ENCODE measurements at places on chromosomes 3 and 15.
A peak's percentile ranks its signal among the peaks of the same experiment; 100 is the strongest.

GRCh38 chr3:179895330-179895729 is 141.4 kb downstream of the PEX5L start:
- no peak for DNase-seq

GRCh38 chr3:196162679-196163078 is 48.5 kb downstream of the ZDHHC19 start:
- no peak for DNase-seq

- DNase-seq: no peak
Observed at GRCh38 chr3:194994551-194994981, 276.4 kb downstream of the XXYLT1 start.

GRCh38 chr15:69149163-69149562 is 11.3 kb upstream of the GLCE start:
- DNase-seq: no peak

DNA sequence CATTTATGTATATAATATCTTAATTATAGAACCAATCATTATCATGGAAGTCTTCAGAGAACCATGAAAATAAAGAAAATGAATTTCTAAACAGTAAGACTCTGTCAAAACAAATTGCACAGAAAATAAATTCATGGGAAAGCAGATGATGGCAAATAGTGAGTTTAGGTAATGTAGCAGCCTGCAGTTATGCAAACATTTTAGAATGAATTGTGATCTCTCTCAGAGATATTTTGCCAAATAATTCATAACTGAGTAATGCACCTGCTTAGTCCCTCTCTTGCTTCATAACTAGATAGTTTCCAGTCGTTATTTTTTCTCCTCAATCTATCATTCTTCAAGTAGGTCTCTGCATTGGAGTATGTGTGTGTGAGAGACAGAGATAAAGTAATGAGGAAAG is 492.7 kb upstream of the THBS1 start:
- peak; percentile 20 for DNase-seq

DNA sequence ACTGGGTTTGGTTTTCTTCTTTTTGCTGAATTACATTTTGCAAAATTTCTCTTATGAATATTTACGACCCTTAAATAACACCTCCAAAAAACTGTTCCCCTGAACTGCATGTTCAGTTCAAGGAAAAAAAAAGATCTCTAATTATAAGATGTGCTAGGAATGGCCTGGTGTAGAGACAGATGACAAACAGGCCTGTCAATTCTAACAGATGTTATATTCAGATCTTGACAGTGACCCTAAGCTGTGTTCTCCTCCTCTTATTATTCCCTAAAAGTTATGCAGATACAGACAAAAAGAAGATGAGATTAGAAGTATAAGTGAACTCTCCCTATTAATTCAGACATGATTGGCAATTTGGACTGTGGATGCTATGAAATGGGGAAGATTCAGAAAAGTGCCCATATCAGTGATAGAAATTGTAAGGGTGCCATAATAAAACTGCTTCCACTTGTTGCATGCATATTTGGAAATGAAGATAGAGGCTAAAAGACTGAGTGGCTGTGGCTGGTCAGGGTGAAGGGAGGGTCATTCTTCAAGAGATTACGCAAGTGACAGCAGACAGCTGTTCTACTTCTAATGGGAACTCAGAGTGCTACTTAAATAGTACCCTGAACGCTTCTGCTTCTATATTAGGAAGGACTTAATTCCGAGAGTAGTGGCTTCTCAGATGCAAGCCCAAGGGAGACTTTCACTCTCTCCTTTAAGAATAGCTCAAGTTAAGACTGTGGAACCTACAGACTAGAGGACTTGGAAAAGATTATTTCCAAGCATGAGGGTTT is 75.5 kb downstream of the ADAMTS9 start:
- DNase-seq: peak; percentile 2

- DNase-seq: no peak
Observed at GRCh38 chr3:96294143-96294542, 520.3 kb upstream of the EPHA6 start.

DNA sequence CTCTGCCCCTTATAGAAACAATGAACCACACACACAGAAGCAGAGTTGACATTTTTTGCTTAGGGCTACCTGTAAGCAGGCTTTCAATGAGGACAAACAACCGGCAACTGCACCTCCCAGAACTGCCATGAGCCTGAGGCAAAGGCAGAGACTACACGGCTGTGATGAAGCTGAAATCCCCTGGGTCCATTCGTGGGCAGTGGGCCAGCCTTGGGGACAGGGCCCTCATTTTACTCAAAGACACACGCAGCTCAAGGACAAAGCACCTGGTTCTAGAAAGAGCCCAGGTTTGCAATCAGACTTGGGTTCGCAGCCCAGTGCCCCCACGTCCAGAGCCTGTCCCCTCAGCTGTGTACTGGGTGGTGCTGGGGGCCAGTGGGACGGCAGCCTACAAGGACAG is 17.9 kb downstream of the FAM174B start:
- DNase-seq: no peak

- DNase-seq: no peak
Observed at GRCh38 chr3:61975199-61975598, 398.2 kb downstream of the FEZF2 start.

DNA sequence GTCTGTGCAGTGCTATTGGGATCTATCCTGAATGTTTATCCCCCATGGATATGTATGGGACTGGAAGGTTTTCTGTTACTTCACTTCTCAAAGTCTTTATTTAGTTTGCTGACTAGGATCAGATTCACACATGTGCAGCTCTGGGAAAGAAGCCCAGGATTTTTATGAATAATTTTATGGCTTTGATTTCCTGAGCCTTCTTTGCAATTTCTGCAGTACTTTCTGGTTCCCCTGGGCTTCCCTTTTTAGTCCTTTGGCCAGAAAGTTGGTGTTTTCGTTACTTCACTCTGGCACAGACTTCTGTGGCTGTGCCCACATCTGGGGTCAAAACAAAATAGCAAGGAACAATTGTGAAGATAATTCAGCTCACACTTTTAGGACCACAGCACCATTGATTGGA is 721.0 kb downstream of the OTOL1 start:
- no peak for DNase-seq

GRCh38 chr15:59439576-59439975 is 1.6 kb downstream of the FAM81A start:
- DNase-seq: no peak

GRCh38 chr15:101176625-101177024 is 75.2 kb downstream of the CHSY1 start:
- peak; percentile 78 for DNase-seq

GRCh38 chr15:23565395-23566070 is at the start of gene MKRN3:
Gene MKRN3, plus strand, starts transcription at chr15:23565674. Its CDS starts 109 bp downstream, at chr15:23565783.
- DNase-seq: no peak

DNA sequence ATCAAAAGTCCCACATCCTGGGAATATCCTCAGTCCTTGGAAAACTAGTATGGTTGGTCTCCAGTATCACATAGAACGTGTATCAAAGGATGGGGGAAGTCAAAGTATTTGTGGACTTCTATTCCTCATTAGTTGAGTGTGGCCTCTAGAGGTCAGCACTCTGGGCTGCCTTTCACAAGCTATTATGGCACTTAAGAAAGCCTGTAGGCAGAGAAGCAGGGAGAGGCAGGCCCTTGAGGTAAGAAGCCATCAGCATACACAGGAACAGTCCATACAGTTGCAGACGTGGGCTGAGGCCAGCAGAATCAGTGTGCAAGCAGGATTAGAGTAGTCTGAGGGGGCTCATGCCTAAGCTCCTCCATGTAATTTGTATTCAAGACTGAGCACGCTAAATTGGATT is 341.7 kb downstream of the CLSTN2 start:
- no peak for DNase-seq

DNA sequence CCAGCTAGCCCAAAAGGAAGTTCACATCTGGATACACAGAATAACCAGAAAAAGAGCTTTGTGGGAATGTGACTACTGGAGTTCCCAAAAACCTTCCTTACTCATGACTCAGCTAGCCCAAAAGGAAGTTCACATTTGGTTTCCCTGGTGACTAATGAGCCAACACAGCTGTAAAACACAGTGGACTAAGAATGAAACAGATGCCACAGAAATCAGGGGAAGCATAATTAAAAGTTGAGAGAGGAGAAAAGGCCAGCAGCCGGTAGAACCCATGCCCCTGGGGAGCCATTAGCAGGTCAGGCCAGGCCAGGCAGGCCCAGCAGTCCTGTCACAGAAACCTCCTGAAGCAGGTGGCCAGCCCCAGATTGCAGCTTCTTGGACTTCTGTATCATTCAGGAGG is 130.3 kb downstream of the GHSR start:
- DNase-seq: peak; percentile 73

DNA sequence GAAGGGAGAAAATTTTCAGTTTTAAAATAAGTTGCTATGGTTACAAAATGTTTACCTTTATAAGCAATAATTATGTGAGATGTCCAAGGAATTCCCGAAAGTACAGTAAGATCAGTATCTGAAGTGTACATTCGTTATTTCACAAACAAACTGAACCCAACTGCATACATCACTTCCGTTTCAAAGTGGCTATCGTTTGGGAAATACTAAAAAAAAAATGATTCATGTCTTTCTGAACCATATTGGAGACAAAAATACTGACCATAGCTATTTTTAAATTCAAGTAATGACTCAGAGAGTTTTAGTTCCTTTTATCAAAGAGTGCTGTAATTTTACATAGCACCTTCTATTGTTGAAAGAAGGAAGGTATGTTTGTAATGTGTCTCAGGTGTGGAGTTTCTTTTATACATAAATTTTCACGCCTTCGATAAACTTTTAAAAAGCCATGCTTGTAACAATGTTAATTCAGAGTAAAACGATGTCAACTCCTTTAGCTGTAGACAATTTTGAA is 8.0 kb upstream of the ANKRD28 start:
- DNase-seq: peak; percentile 61

DNA sequence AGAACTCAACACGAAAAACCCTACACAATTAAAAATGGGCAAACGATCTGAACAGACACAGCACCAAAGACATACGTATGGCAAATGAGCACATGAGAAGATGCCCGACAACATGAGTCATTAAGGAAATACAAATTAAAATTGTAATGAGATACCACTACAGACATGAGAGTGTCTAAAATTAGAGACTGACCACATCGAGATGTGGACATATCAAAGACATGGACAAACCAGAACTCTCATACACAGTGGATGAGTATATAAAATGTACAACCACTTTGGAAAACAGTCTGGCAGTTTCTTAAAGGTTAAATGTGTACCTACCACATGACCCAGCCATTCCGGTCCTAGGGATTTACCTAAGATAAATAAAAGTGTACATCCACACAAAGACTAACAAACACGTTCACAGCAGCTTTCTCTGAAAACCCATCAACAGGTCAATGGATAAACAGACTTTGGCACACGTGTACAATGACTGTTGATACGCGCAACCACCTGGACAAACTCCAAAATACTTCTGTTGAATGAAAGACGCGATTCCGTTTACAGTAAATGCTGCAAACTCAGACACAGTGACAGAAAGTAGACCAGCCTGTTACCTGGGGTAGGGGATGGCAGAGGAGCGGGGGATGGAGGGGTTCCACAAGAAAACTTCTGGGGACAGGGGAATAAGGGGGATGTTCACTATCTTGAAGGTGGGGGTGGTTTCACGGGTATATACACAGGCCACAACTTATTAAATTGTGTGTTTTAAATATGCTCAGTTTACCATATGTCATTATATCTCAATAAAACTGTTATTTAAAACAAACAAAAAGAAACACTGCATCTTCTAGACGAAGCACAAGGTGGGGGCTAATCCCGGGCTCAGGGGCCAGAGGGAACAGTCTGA is 2.1 kb downstream of the TNK2 start:
- no peak for DNase-seq

DNA sequence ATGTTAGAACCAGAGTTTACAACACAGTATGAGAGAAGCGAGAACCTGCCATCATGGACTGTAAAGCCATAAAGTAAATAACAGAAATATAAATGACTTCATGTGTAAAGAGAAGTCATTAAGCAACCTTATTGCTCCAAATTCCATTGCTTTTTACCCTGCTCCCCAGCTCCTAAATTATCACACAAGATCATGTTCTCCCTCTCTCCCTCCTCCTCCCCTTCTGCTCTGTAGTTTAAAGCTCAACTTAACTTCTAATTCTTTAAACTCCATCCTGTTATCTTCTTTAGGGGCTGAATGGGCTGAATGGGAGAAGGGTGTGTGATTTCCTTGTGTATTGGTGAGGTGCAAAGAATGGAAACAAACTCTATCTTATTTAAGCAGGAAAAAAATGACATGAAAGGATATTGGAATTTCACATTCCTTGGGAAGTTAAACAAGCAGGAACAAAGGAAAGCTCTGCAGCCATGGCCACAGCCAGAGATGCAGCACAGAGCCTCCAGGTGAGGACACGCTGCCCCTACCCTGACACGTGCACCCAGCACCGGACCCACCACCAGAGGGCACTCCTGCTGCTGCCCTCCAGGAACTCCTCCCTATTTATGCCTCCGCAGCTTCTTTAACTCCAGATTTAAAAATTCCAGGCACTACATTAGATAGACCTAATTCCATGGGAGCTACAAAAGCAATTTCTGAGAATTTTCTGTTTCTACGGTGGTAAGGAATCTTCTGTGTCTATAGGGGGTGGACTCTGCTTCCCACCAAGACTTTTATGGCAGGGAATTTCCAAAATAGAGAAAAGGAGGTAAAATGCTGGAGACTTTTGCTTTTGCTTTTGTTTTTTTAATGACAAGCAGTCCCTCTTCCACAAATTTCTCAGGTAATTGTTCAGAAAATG is 76.9 kb upstream of the ABI3BP start:
- DNase-seq: no peak

- no peak for DNase-seq
Observed at GRCh38 chr3:66028457-66028856, 10.3 kb downstream of the MAGI1 start.

GRCh38 chr3:99875929-99876841 is 58.5 kb downstream of the CMSS1 start:
- DNase-seq: peak; percentile 56

DNA sequence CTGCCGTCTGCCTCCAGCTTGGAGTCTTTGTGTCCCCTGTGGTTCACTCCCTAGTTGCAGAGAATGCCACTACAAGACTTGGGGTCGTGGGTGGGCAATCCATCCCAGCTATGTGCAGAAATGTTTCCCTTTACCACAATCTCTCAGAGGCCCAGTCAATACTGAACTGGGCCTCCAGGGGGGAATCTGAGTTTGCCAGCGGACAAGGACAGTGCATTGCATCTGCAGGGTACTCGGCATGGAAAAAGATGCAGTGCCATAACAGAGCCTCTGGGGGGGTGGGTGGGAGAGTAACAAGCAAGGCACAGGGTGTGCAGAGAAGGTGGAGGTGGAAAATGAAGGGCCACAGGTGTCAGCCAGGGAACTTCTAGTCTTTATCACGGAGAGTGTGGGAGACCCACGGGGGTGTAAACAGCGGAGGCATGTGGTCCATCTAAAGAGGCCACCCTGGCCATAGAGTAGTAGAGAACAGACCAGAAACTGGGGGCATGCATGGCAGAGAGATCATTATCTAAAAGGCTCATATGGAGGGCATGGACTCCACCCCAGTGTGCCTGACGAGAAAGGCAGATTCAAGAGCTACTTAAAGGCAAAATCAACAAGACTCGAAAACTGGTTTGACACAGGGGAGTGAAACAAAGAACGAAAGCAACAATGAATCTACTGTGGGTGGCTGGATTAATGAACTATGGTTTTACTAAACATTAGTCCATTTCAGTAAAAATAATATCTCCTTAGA is 182.4 kb downstream of the ANXA2 start:
- no peak for DNase-seq

- DNase-seq: no peak
Observed at GRCh38 chr3:105826778-105827634, 41.8 kb downstream of the CBLB start.

GRCh38 chr3:18124501-18124900 is 300.6 kb downstream of the SATB1 start:
- DNase-seq: peak; percentile 76

GRCh38 chr3:127165036-127165435 is 27.9 kb upstream of the PRR23E start:
- no peak for DNase-seq
